Glomerular endothelial cell (primary cell): ENCODE measurements at places on chromosomes 1 and 21. TPM values are rescaled to one million over a fixed set of nuclear protein-coding genes. Genes with fewer than 3 reads are reported as not detected.

GRCh38 chr1:84303314-84303830 lies 1.9 kb downstream of the SAMD13 start:
- DNase-seq: no peak

- no peak for DNase-seq
Observed at GRCh38 chr1:61132645-61133334, 50.4 kb downstream of the NFIA start.

GRCh38 chr21:43687566-43688399 lies 28.4 kb downstream of the RRP1B start:
- DNase-seq: no peak

GRCh38 chr1:11422686-11423085 lies 56.3 kb upstream of the DISP3 start:
- DNase-seq: no peak

DNA sequence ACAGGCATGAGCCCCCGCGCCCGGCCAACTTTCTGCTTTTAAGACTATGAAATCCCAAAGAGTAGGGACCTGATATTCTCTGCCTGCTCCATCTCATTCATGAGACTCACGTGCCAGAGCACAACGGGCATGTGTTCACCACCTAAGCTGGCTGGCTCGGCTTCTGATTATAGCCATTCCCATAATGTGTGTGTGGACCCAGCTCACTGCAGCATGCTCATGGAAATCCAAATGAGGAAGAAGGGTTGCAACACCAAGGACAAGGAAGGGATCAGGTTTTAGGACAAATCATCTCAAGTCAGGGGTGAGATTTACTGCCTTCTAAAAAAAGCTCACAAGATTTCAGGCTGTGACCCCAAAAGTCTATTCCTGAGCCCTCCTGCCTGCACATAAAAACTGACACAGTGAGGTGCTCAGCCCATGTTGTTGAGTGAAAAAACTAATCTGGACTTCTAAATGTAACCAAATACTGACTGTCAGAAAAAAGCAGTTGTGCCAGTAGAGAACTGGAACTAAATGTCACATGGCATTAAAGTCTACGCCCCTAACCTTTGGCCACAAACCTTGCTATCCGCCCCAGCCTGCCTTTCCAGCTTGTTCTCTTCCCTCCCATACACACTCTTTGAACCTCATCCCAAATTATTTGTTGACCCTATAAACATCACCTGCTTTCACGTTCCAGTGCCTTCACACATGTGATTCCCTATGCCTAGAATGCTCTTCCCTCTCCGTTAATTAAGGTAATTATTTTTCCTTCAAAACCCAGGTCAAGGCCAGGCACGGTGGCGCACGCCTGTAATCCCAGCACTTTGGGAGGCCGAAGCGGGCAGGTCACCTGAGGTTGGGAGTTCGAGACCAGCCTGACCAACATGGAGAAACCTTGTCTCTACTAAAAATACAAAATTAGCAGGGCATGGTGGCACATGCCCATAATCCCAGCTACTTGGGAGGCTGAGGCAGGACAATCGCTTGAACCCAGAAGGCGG lies 9.1 kb upstream of the COA7 start:
- no peak for DNase-seq

DNA sequence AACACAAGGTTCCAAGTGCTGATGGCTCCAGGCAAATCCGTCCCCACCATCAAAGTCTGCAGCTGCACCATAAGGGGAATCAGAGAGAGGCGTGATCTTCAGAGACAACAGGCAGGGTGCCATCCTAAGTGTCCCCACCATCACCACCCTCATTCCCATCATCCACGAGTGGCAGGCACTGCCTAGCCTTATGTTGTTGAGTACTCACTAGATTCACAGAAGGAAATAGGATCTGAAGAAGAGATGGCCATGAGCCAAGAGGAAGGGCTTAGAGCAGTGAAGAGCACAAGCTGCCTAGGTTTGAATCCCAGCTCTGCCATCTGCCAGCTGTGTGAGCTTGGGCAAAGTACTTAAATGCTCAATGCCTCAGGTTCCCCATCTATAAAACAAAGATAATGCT lies 207.3 kb upstream of the CSF3R start:
- DNase-seq: no peak

DNA sequence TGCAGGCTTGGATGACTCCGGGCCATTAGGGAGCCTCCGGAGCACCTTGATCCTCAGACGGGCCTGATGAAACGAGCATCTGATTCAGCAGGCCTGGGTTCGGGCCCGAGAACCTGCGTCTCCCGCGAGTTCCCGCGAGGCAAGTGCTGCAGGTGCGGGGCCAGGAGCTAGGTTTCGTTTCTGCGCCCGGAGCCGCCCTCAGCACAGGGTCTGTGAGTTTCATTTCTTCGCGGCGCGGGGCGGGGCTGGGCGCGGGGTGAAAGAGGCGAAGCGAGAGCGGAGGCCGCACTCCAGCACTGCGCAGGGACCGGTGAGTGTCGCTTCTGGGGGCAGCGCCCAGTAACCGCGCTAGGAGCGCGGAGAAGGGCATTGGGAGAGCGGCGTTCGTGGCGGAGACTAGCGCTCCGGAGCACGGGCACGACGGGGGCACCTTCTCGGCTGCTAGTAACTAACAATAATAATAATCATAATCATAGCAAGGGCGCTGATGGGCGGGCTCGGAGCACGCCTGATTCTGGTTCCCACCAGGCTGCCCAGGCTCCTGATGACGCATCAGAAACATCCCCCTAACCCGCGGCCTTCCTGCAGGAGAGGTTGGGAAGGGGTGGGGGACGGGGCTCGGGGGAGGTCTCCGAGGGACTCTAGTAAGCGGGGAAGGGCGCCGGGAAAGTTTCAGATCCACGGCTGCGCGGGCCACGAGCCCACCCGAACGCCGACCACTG lies at the start of gene MX1:
MX1 (plus strand) TSS at position 286 of the 722 bp plus-strand sequence. CDS start 5,832 bp downstream, outside the sequence.
- no peak for DNase-seq

- DNase-seq: no peak
Observed at GRCh38 chr1:5620418-5620817, 371.8 kb downstream of the NPHP4 start.

- no peak for DNase-seq
Observed at GRCh38 chr1:91610789-91611188, 110.1 kb downstream of the CDC7 start.

Gene RNU1-1
- total RNA-seq: under 0.01 TPM in 2 replicates

Gene LGR6
- total RNA-seq: not detected in 2 replicates

Gene SLC19A2
- 4.0 and 4.5 TPM in 2 replicates for total RNA-seq

Gene B4GALT2
- 87.5 and 93.8 TPM in 2 replicates for total RNA-seq

Gene RSPO1
- not detected in 2 replicates for total RNA-seq
